ENCODE measurements at places on chromosomes 5 and 9.

GRCh38 chr5:61167382-61167781, 5.1 kb upstream of the SMIM15 start:
- peak; percentile 28 for DNase-seq

DNA sequence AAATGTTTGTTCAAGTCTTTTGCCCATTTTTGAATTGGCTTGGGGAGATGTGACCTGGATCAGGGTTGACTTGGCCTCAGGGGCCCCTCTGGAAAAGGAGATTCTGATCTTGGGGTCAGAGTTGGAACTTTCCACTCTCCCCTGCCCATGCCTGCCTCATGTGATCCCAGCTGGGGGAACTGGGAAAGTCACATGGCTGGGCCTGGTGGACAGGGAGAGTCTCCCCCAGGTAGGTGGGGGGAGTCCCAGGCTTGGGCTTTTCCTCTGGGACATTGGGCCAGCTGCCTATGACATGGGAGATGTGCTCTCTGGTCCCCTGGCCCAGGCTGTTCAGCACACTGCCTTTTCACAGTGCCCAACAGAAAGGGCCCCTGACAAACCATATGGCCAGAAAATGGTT, 60.7 kb downstream of the NDST1 start:
- DNase-seq, result no peak

DNA sequence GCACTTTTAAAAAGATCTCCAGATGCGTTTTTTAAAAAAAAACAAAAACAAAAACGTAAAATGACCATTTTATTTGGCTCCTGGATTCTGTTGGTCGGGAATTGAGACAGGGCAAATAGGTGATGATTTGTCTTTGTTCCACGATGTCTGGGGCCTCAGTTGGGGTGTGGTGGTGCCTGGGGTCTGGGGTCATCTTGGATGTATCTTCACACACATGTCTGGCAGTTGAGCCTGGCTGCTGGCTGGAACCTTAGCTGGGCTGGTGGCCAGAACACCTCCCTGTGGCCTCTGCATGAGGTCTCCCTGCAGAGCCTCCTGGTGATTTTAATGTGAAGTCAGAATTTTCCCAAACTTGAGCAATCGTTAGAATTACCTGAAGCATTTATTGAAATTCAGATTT, 42.5 kb upstream of the BASP1 start:
- no peak for DNase-seq

DNA sequence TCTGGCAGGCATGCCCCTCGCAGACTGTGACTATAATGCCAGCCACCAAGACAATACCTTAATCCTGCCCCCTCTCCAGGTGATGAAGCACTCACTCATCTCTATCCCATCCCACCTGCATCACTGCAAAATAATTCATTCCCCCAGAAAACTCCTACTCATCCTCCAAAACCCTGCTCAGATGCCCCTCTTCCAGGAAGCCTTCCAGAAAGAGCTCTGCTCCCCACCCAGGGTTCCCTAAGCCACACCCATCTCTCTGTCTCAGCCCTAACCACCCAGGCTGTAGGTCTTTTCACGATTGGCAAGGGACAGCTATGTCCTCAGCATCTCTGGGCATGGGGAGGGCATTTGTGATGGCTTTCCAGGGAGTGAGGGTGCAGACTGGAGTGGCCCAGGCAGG, 17.2 kb downstream of the NR5A1 start:
- DNase-seq, result no peak

GRCh38 chr9:122201641-122202040, 27.1 kb downstream of the LHX6 start:
- DNase-seq, result no peak

GRCh38 chr5:12217039-12217438, 312.8 kb upstream of the CTNND2 start:
- no peak for DNase-seq

GRCh38 chr5:54108136-54108535, 202.2 kb downstream of the ARL15 start:
- DNase-seq, result no peak

DNA sequence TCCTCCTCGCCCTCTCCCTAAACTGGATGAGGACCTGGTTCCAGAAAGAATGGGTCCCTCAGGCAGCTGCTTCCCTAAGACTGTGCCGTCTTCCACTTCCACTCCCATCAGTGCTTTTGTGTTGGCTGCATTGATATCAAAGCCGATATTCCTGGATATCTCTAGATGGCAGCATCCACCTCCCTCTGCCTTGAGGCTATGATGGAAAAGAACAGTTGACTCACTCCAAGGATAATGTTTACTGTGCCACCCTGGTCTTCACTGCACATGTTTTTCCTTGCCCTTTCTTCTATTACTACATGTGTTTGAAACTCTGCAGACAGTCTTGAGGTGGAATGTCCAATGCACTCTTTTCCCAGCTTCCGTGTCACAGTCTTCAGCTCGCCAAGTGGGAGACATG, 211.6 kb downstream of the MAST4 start:
- peak; percentile 35 for DNase-seq

DNA sequence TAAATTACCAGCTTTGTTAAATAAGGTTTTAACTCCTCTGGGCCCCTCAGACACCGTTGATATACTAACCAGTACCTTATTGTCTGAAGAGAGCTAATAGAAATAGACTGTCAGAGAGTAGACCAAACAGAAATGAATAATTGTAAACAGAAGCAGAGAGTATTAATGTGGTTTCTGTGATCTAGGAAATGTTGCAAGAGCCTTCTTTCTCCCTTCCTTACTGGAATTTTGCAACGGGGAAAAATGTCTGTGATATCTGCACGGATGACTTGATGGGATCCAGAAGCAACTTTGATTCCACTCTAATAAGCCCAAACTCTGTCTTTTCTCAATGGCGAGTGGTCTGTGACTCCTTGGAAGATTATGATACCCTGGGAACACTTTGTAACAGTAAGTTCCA, 5.1 kb downstream of the TYRP1 start:
- DNase-seq, result no peak

- DNase-seq, result no peak
These were observed 258.2 kb upstream of the MAP3K1 start for GRCh38 chr5:56557198-56557597.
